ENCODE measurements at places on chromosomes 3 and 15. TPM values are rescaled to one million over a fixed set of nuclear protein-coding genes. Genes with fewer than 3 reads are reported as not detected.

Gene MUC13
- total RNA-seq: not detected

Gene CPA3
- not detected for total RNA-seq

Gene SMCO1
- total RNA-seq: not detected

Gene KLF15
- 0.34 TPM for total RNA-seq

Gene GXYLT2
- not detected for total RNA-seq

Gene FBXO40
- not detected for total RNA-seq

Gene KNG1
- total RNA-seq: not detected

Gene DOCK3
- total RNA-seq: 2.5 TPM

Gene DNAH1
- total RNA-seq: 4.5 TPM

Gene CCR3
- not detected for total RNA-seq

Gene LEKR1
- total RNA-seq: 0.48 TPM

Gene ZNF860
- 0.13 TPM for total RNA-seq

Gene SGO1
- 21.6 TPM for total RNA-seq

Gene AMIGO3
- total RNA-seq: not detected

Gene MITF
- 0.15 TPM for total RNA-seq

Gene RASGRP1
- total RNA-seq: 64.2 TPM

Gene WNT7A
- not detected for total RNA-seq

Gene C2CD4A
- 0.27 TPM for total RNA-seq

Gene CNTN4
- not detected for total RNA-seq

Gene MUC20
- 1.0 TPM for total RNA-seq

Gene DPPA2
- total RNA-seq: not detected

Gene WDR72
- total RNA-seq: not detected

Gene HTR3E
- total RNA-seq: not detected

Gene SPSB4
- total RNA-seq: not detected

Gene SNTN
- total RNA-seq: not detected

Gene SLC28A1
- total RNA-seq: not detected

Gene DNAJC13
- 41.0 TPM for total RNA-seq

Gene ATP13A5
- total RNA-seq: not detected

Gene DIPK2A
- 14.4 TPM for total RNA-seq

Gene LIPH
- not detected for total RNA-seq

Gene SCAMP5
- 1.7 TPM for total RNA-seq

Gene EFHB
- 0.55 TPM for total RNA-seq

Gene C3orf20
- 0.08 TPM for total RNA-seq

Gene SI
- total RNA-seq: not detected

Gene KBTBD8
- 26.4 TPM for total RNA-seq

Gene ANKRD63
- 0.17 TPM for total RNA-seq

Measured in activated CD8-positive, alpha-beta memory T cell treated with anti-CD3 and anti-CD28 coated beads for 36 hours (primary cell).